ENCODE measurements at places on chromosomes 4 and X.

DNA sequence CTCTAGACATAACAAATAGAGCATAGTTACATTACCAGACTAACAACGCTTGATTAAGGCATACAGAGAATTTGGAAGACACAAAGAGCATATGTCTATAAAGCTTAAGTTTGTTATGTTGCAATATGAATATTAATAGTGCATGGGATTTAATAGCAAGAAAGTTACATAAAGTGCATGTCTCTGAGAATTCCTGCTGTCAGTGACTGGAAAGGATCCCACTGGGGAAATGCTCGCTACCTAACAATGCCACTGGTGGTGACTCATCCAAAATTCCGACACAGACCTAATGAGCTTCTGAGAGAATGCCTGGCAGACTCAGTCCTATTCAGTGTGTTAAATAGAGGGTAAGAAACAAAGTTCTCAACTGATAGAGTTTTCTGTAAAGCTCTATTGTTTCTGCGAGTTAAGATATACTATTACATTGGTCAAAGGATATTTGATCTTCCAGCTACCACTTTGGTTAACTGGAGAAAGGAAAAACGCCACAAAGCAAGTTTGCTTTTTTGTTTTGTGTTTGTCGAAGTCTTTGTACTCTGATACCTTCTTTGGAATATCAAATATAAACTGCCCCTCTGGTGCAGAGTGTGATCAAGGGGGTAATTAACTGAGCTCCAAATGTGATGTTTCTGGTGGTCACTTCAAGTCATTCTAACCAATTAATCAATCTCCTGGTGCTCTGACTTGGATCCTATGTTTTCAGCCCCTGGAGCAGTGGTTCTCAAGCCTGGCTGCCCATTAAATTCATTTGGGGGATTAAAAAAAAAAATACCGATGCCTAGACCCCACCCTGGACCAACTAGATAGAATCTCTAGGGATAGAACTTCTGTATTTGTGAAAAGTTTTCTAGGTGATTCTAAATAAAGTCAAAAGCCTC is 107.9 kb downstream of the PALLD start:
- no peak for DNase-seq

GRCh38 chr4:128384091-128384520 is 96.5 kb upstream of the PGRMC2 start:
- no peak for DNase-seq

GRCh38 chr4:83320548-83320947 is 14.1 kb downstream of the HPSE start:
- DNase-seq: peak; percentile 22

- DNase-seq: no peak
Observed at GRCh38 chr4:6194458-6195195, 5.7 kb downstream of the JAKMIP1 start.

GRCh38 chrX:15864629-15865028 is 10.0 kb upstream of the AP1S2 start:
- DNase-seq: no peak

- DNase-seq: no peak
Observed at GRCh38 chr4:105632599-105632998, 75.9 kb downstream of the INTS12 start.

GRCh38 chr4:78797777-78798284 is 21.7 kb downstream of the BMP2K start:
- no peak for DNase-seq

DNA sequence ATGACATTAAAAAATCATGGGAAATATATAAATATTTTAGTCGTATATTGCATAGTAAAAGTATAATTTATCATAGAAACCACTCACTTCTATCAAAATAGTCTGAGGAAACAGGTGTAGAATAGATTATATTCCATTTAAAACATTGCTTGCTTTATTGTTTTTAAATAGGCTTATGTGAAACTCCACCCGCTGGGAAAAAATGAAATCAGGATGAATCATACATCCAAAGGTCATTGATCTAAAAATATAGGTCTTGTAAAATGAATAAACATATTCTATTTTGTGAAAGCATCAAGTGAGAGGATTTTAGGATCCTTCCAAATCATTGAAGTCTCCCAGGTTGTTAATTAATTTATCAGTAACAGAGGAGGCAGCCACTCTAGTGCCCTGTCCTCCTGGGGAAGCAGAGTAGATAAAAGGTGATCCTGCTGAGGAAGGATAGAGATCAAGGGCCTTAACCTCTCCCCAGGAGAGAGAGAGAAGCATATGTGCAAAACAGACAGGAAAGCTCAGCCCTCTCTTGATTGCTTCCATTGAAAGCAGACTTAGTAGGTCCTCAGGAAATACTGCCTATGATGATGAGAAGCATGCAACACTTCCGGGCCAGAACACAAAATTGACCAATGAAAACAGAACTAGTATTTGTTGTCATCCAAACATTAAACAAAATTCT is 96.8 kb upstream of the MAP9 start:
- no peak for DNase-seq

- no peak for DNase-seq
Observed at GRCh38 chr4:143282211-143282707, 54.4 kb upstream of the GAB1 start.

DNA sequence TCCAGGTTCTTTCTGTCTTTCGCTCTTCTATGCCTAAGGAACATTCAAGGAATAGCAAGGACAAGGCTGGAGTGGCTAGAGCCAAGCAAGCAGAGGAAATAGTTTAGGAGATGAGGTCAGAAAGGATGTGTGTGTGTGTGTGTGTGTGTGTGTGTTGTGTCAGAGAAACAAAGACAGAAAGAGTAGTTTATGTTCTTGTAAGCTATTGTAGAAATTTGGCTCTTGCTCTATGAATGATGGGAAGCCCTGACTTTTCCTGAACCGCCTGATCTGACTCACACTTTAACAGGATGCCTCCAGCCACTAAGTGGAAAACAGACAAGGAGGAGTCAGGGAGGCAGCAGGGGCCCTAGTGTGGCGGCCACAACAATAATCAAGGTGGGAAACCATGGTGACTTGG is 39.7 kb downstream of the LGI2 start:
- DNase-seq: no peak

GRCh38 chr4:22780317-22780716 is 87.6 kb downstream of the GBA3 start:
- no peak for DNase-seq

DNA sequence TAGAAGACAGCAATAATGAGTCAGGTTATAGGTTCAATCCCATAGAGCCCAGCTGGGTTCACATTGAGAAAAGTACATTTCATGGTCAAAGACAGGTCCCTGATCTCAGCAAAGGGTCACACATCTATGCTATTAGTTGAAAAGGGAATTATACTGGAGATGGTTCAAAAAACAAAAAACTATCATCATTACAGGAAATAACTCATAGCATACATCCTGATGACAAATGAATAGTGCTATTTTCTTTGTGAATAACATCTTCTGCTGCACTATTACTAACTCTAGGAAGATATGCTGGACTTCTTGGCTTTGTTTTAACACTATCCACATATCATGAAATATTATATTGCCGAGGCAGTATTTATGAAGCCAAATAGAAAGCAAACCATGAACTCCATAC is 202.5 kb upstream of the MAB21L2 start:
- no peak for DNase-seq

DNA sequence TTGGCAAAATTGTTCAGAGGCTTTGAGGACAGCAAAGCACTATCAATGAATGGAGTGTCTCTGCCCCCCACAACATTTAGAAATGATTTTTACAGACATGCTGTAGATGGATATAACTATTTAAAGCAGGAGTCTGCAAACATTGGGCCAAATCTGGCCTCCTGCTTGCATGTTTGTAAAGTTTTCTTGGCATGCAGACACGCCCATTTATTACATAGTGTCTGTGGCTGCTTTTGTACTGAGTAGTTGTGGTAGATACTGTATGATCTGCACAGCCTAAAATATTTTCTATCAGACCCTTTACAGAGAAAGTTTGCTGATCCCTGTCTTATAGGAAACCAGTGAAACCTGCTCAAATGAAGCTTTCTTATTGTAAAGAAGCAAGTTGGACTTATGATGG is 45.5 kb upstream of the PHEX start:
- no peak for DNase-seq

DNA sequence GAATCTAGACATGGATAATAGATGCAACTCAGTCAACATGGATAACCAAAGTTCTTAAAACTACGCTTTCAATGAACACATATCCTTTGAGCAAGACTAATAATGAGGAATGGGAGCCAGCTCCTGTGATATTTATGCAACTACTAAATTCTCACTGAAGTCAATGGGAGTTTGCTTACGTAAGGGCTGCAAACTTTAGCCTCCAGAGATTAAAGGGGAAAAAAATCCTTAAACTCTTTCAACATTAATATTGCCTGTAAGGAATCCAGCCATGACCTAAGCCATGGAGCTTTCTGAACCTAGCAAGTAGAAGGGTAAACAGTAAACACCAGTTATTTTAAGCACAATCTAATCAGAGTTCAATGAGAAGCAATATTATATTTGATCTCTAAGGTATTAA is 125.2 kb upstream of the PITX2 start:
- DNase-seq: no peak

GRCh38 chr4:4596720-4597119 is 54.9 kb upstream of the STX18 start:
- DNase-seq: no peak

GRCh38 chrX:70774223-70774622 is 134.3 kb downstream of the TEX11 start:
- DNase-seq: no peak

DNA sequence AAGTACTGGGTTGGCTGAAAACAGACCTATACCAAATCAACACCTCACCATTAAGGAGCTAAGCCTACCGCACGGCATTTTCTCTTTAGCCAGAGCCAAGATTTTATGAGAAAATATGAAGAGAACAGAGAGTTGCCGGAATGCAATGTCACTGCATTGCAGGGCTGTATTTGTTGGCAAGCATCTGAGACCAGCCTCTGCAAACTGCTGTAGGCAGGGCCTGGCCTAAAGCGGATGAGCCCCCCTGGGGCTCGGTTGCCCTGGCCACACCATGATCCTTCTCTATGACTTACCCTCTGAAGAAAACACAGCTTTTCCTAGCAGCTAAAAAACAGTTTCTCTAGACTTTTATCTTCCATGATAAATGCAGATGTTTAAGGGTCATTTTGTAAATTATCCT is 120.5 kb upstream of the SORBS2 start:
- DNase-seq: no peak

DNA sequence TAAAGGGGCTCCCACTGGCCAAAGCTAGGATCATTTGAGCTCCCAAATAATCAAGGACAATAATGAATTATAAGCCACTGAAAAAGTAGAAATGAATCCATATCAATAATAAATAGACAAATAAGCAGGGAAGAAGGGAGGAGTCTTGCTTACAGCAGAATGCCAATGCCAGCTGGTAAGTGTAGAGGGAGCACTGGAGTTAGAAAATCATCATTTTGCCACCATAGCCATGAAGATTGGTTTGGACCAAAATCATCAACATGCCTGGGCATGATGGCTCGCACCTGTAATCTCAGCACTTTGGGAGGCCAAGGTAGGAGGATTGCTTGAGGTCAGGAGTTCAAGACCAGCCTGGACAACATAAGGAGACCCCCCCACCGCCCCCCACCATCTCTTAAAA is 20.4 kb upstream of the SH3KBP1 start:
- no peak for DNase-seq

GRCh38 chr4:88619971-88620370 is 27.7 kb downstream of the HERC3 start:
- DNase-seq: no peak

DNA sequence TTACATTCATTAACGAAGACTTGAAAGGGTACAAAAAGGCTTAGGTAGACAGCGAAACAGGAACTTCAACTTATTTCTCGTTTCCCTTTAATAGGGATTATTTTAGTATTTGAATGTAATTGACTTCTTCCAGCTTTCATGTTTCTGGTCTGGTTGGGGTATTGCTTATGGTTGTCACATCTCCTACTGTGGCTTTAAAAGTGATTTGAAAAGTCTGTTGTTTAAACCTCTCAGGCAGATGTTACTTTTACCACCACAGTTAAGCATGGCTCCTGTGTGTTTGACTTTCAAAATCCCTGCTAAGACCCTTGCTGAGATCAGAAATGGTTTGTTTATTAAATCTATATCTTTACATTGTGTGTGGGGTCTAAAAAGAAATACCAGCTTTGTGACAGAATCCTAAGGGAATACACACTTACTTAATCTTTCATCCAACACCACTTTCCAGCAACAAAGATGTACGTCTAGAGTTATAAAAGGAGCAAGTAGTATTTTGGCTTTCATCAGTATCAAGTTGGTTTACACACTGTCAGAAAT is 661.2 kb downstream of the FAT4 start:
- no peak for DNase-seq

- no peak for DNase-seq
Observed at GRCh38 chr4:33160126-33160525, 2440.0 kb downstream of the PCDH7 start.

- DNase-seq: no peak
Observed at GRCh38 chr4:47359891-47360290, 103.6 kb downstream of the COMMD8 start.

DNA sequence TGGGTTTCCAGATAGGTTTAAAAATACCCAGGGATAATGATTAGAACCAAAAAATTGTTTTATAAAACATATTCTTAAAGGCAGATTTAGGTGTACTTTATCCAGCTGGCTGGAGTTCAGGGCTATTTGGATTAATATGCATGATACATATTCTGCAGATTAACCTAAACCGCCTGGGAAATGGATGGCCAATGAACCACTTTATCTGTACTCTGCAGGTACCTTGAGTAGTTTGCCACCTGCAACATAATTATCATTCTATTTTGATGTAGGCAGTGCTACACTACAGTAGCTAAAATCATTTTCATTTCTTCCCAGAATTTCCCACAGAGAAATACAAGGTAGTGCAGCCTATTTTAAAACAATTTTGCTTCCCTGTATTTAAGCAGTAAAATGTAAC is 683.2 kb upstream of the GNPDA2 start:
- DNase-seq: no peak

- no peak for DNase-seq
Observed at GRCh38 chrX:53452812-53453211, 18.6 kb upstream of the HSD17B10 start.

DNA sequence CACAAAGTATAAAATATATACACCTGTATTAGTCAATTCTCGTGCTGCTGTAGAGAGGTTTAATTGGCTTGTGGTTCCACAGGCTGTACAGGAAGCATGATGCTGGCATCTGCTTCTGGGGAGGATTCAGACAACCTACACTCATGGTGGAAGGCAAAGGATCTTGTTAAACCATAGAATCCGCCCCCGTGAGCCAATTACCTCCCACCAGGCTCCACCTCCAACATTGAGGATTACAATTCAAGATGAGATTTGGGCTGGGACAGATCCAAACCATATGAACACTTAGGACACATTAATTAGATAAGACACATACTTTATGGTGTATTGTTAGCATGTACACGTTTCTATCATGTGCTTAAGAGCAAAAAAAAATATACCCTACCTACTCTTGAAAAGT is 22.1 kb upstream of the SORBS2 start:
- DNase-seq: no peak

GRCh38 chr4:157270108-157270507 is 49.6 kb downstream of the GRIA2 start:
- no peak for DNase-seq

All from activated T-cell treated with anti-CD3 and anti-CD28 coated beads for 48 hours (primary cell).